ENCODE measurements at places on chromosomes 5 and 9. TPM values are rescaled to one million over a fixed set of nuclear protein-coding genes. Genes with fewer than 3 reads are reported as not detected.

Gene BNC2
- total RNA-seq = 67.4 TPM

Gene MARCHF3
- 2.6 TPM for total RNA-seq

Gene OLFM1
- 14.9 TPM for total RNA-seq

Gene EDIL3
- total RNA-seq = 2.5 TPM

Data from melanocyte of skin (primary cell).